ENCODE measurements at places on chromosomes 6 and 20. TPM values are rescaled to one million over a fixed set of nuclear protein-coding genes. Genes with fewer than 3 reads are reported as not detected.

DNA sequence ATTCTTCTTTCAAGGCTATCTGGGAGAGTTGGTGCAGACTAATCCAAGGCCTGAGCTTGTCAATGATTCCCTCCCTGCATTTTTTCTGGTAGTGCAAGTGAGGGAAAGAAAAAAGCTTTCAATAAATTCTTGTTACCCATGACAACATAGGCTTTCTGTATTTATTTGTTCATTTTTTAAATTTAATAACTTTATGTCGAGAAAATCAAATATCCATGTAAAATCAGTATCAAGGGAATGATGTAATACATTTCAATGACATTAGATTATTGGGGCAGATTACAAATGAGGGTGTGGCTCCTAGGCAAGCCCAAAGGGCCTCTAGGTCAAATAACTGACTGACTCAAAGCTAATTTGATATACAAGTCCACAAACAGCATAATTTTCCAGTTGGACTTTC, 104.0 kb downstream of the GJA1 start:
- no peak overlapping the region for H3K4me3 ChIP-seq
- H3K36me3 ChIP-seq, result no peaks in the 10 kb centered on the region
- no peak overlapping the region for H3K27ac ChIP-seq
- H3K27me3 ChIP-seq, result no peaks in the 10 kb centered on the region
- no peaks in the 10 kb centered on the region for H3K4me1 ChIP-seq
- no peak for DNase-seq

GRCh38 chr20:35048739-35049138, 43.9 kb downstream of the TRPC4AP start:
- H3K4me1 ChIP-seq, result no peaks in the 10 kb centered on the region
- H3K27ac ChIP-seq, result no peak overlapping the region
- DNase-seq, result no peak

GRCh38 chr20:7269452-7269851, 502.0 kb downstream of the BMP2 start:
- H3K27ac ChIP-seq, result no peak overlapping the region
- no peaks in the 10 kb centered on the region for H3K4me1 ChIP-seq

- H3K4me1 ChIP-seq, result no peaks in the 10 kb centered on the region
- H3K27ac ChIP-seq, result no peak overlapping the region
- no peak for DNase-seq
- no peak overlapping the region for H3K4me3 ChIP-seq
Observed at GRCh38 chr20:2163312-2163711, 61.7 kb downstream of the STK35 start.

DNA sequence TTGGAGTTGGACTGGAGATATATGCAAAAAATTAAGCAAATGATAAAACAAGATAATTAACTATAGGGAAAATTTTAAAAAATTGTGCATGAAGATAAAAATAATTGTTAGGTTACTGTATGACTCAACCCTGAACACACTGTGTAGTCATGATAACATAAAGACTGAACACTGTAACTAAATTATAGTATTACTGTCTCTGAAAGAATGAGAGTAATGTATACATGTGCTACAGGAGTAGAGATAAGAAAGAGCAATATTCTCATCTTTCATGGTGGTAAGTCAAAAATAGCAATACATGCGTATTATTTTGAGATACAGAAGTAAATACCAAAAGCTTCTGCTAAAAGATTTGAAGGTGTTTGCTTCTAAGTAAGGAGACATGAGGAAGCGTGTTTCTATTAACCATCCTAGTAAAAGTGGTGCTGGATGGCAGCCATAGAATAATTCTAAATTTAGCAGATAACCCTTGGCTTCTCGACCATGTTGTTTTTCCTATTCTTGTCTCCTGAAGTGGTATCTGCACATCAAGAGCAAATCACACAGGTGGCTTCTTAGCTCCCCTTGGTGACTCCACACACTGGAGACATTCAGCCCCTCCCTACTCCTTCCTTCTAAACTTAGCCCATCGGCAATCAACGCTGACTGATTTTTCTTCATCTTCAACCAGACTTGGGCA, 390.6 kb upstream of the PLCB4 start:
- no peaks in the 10 kb centered on the region for H3K27me3 ChIP-seq
- no peak overlapping the region for H3K27ac ChIP-seq
- H3K4me3 ChIP-seq, result no peak overlapping the region
- no peaks in the 10 kb centered on the region for H3K36me3 ChIP-seq
- no peak for DNase-seq

DNA sequence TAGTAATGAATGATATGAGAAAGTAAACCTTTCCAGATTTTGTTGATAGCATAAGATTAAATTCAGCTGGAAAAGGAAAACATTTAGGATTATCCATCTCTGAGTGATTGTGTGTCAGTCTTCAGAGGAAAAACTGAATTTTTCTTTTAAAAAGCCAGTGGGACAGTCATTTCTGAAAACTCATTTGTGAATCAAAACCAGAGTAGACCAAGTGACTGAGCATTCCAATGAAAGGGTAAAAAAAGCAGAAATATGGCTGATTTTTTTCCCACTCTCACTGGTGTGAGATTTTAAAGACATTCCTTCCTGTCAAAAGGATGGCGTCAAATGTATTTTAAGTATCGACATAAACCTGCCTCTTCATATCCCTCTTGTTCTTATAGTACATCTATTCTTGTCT, 214.0 kb downstream of the GMPR start:
- no peaks in the 10 kb centered on the region for H3K36me3 ChIP-seq
- no peak for DNase-seq
- H3K27me3 ChIP-seq, result no peaks in the 10 kb centered on the region
- no peak overlapping the region for H3K27ac ChIP-seq

GRCh38 chr6:129651291-129651691, 58.7 kb downstream of the ARHGAP18 start:
- no peaks in the 10 kb centered on the region for H3K27me3 ChIP-seq
- H3K4me1 ChIP-seq, result peaks cover 8% of the 10 kb centered on the region
- H3K4me3 ChIP-seq, result no peak overlapping the region
- DNase-seq, result no peak
- H3K36me3 ChIP-seq, result no peaks in the 10 kb centered on the region

The HTR1E gene
- total RNA-seq, result not detected

The EIF2S2 gene
- total RNA-seq, result 49.4 TPM

The CCDC170 gene
- total RNA-seq, result 0.15 TPM

The BMP5 gene
- total RNA-seq, result 0.76 TPM

The SLC22A3 gene
- total RNA-seq, result 91.9 TPM

Data from psoas muscle (tissue), 8 donors.